ENCODE measurements at places on chromosomes 1 and 21.

DNA sequence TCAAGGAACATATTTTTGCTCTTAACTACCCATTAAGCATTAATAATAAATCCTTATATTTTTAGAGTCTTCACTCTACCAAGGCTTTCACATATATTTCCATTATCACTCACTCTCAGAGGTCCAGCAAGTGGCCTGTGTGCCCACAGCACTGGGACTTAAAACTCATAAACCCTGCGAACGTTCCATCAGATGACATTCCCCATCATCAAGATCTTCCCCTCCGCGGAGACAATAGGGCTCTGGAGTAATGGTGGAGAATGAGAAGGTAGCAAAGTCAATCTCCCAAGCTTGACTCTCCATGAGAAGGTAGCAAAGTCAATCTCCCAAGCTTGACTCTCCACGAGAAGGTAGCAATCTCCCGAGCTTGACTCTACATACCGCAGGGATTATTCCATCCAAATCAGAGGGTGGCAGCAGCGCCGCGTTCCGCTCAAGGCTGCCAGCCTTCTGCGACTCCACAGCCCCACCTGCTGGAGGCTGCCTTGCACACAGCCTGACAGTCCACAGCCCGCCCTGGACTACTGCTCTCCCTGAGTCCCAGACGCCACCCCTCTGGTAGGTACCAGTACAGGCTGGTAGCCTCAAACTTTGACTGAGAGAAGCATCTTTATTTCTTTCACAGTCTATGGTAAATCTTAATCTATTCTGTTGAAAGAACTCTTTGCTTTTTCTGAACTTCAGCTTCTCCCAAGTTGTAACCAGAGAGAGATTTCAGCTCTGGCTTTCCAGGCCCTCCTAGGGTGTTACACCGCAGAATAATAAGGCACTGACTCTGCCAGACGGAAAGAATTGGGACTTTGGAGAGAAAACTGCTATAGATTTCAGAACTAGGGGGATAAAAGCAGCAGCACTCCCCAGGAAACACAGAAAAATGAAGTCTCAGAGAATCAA, 26.4 kb upstream of the CTTNBP2NL start:
- DNase-seq: peak; percentile 81

DNA sequence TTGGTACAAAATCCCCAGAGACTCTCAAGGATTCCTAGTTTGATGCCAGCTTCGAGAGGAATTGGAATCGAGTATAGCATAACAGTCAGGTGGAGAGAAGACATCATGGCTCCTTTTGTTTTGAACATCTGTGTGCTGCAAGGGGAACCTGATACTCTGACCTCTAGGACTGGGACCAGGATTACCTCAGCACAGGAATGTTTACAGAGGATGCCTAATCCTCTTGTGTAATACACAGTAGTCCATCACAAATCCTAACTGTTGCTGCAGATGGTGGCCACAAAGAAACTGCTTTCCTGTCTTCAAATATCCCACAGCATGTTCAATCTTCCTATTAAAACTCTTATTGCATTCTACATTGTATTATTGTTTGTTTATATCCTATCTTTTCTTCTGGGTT, 111.8 kb upstream of the PRMT6 start:
- DNase-seq: no peak

GRCh38 chr1:58255192-58255591, 291.3 kb downstream of the OMA1 start:
- no peak for DNase-seq

DNA sequence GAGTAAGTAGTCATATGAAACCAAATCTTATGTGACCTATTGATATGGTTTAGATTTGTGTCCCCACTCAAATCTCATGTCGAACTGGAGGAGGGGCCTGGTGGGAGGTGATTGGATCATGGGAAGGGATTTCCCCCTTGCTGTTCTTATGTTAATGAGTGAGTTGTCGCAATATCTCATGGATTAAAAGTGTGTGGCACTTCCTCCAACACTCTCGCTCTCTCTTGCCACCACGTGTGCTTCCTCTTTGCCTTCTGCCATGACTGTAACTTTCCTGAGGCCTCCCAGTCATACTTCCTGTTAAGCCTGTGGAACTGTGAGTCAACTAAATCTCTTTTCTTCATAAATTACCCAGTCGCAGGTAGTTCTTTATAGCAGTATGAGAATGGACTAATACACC, 241.2 kb downstream of the RGS7 start:
- DNase-seq: no peak

DNA sequence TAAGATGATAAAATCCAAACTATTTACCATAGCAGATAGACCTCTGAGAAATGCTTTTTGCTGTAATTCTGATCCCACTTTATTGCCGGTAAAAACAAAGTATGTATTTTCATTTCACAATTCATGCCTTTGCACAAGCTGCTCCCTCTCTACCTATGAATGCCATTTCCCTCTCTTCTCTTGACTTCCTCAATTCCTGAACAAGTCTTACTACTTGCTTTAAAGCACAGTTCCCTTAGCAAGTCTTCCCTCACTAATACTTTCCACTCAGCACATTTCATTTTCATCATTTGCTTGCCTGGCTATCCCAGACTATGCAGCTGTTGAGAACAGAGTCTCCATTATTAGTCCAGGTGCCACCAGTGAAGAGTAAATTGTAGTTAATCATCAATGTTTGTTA, 13.8 kb downstream of the GPATCH2 start:
- no peak for DNase-seq

DNA sequence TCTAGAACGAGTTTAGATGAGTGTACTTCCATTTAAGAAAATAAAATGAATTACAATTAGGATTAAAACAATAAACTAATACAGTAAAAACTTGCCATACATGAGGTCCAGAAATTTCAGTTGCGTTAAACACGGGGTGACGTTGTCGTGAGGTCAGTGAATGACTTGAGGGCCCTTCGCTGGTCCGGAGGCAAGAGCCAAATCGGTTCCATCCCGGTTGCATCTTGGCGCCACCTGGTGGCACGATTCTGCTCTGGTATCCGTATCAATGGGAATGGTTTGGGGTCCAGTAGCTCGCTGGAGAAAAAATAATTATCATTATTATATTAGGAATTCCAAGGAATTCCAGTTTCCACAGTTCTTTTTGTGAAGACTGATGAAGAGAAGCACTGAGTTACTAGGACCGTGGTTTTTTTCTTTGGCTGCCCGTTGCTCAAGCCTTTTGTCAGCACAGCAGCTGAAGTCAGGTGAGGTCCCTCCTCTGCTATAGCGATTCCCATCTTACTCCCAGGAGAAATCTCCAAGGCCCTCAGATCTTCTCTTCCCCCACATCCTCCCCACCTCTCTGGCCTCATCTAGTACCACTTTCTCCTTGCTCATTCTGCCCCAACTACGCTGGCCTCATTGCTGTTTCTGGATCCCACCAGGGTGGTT, 161.4 kb downstream of the SLC35F3 start:
- peak; percentile 63 for DNase-seq

- no peak for DNase-seq
These were observed 38.0 kb downstream of the ARHGAP29 start for GRCh38 chr1:94199398-94199797.

DNA sequence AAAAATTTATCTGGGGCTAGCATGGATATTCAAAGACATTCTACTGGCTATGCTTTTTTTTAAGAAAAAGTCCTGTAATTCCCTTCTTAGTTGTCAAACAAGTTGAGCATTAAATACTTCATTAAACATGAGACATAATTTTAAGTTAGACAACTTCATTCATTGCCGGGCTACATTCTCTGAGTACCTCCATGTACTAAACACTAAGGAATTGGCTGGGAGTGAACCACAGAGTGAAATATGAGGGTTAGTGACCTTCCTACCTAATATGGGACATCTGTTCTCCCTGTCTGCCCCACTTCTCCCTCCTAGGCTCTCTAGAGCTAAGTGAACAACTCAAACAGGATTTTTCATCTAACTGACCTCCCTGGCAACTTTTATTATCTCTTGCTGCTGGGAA, 370.4 kb downstream of the VAV3 start:
- DNase-seq: no peak

DNA sequence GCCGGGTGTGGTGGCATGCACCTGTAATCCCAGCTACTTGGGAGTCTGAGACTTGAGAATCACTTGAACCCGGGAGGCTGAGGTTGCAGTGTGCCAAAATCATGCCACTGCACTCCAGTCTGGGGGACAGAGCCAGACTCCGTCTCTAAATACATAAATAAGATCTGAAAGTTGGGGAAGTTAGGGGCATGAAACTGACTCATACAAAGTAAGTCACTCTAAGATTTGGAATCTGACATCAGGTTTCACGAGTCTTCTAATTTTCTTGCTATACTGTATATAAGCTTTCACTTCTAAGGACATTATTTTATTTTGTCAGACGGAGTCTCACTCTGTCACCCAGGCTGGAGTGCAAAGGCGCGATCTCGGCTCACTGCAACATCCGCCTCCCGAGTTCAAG, 30.1 kb downstream of the RNF19B start:
- DNase-seq: no peak

DNA sequence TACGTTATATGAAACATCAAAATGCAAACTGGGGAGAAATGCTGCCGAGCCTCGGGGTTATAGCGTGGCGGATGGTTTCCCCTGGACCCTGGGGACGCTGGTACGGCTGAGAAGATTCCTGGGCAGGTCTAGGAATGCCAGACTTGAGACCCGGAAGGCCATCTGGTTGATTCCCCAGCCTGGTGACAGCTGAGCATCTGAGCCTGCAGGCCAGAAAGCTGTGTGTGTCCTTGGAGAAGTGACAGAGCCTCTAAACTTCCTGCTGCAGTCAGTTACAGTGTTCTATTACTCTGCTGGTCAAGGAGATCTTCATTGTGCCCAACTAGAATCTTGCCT, 2.3 kb downstream of the VASH2 start:
- DNase-seq: no peak

- DNase-seq: no peak
These were observed 8.0 kb upstream of the TMEM52 start for GRCh38 chr1:1926886-1927660.

DNA sequence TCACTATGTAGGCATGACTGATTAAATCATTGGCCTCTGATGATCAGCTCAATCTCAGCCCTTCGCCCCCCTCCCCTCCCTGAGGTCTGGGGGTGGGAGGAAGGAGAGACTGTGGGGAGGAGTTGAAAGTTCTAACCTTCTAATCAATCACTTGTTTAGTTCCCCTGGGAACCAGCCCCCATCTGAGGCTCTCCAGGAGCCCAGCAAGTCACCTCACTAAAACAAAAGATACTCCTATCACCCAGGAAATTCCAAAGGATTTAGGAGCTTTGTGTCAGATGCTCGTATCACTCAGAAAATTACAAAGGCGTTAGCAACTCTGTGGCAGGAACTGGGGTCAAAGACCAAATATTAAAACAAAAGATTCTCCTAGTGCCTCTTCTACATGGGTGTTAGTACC, 21.6 kb downstream of the SYF2 start:
- DNase-seq: no peak

GRCh38 chr1:25476186-25477097, 45.7 kb downstream of the MACO1 start:
- DNase-seq: no peak

GRCh38 chr1:112472142-112472541, 36.6 kb upstream of the WNT2B start:
- DNase-seq: no peak

DNA sequence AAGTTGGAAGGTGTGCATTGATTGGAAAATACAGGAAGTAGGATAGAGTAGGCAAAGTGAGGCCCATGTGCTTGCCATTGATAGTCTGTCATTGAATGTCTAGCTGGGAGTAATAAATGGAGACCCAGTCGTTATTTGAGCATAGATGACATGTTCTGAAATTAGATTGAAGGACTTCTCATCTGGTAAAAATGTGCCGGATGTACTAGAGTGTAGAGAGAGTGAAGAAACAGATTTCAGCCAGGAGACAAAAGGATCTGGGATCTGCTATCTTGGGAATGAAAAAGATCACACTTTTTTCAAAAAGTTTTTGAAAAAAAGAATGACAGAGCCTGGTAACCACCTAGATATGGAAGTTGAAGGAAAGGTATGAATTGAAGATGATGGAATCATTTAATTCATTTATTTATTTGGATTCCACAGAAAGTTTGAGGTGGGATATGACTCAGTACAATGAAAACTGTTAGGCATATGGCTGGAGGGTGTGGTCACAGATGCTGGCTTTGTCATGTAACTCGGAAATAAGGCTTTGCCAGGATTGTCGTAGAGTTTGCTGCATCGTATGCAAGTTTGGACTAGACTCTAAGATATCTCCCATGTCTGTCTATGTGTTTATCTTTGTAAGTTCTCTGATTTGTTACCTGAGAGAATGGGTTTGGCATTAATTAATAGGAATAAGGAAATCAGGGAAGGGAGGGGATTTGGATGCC, 137.1 kb downstream of the PBX1 start:
- no peak for DNase-seq

DNA sequence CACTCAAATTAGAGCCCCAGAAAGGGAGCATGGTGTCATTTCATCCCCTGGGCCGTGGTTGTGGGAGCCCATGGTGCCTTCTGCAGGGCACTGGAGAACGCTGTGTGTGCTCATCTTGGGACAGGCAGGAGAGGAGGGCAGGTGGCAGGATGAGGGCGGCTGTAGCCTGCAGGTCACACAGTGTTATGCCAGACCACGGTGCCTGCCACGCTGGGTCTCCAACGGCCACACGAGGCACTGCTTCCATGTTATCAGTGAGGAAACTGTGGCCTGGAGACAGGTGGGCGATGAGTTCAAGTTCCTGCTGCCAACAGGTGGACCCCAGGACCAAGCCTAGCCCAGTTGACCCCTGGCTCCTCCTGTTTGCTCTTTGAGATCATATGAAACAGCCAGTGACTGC, 21.0 kb downstream of the ABCG1 start:
- DNase-seq: no peak

DNA sequence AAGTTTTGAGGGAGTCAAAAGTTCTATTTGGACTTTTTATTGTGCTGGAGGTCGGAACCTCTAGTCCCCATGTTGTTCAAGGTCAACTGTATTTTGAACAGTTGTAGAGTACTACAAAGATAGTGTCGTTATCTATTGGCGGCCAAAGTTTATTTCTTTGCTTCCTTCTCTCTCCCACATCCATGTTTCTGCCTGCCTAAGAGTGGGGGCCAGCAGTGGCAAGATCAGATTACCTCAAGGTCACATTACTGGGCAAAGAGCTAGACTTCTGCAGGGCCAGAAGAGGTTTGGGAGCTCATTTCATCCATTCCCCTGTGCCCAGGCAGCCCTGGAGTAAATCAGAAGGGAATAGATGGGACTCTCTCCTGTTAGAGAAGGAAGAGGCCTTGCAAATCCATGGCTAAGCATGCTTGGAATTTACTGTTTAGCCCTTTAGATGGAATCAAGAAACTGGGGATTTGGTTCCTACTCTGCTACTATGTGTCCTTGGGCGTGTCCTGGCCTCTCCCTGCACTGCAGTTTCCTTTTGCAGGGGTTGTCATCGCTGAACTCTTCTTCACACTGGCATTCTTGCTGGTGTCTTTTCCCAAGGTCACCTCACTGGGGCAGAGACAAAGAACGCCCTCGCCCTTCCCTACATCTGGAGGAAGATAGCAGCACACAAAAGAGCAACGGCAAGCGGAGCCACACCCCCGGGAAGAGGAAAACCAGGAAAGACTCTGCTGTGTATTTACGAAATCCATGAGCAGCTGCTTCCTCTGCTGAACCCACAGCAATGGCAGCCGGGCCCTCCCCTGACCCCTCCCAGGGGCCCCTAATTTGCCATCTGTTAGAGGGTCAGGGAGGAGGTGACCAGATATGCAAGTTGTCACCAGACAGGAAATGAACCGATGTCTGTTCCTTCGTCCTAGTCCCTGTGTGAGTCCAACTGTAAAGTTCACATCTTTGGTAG, 73.3 kb downstream of the PLPP3 start:
- DNase-seq: no peak
